Stimulated activated CD4-positive, alpha-beta T cell treated with anti-CD3 and anti-CD28 coated beads, TNF-alpha, amount 100 ng/mL, for 48 hours (primary cell): ENCODE measurements at places on chromosomes 16 and 17.

GRCh38 chr16:1932050-1933028 lies 10.7 kb downstream of the MSRB1 start:
- DNase-seq = no peak

DNA sequence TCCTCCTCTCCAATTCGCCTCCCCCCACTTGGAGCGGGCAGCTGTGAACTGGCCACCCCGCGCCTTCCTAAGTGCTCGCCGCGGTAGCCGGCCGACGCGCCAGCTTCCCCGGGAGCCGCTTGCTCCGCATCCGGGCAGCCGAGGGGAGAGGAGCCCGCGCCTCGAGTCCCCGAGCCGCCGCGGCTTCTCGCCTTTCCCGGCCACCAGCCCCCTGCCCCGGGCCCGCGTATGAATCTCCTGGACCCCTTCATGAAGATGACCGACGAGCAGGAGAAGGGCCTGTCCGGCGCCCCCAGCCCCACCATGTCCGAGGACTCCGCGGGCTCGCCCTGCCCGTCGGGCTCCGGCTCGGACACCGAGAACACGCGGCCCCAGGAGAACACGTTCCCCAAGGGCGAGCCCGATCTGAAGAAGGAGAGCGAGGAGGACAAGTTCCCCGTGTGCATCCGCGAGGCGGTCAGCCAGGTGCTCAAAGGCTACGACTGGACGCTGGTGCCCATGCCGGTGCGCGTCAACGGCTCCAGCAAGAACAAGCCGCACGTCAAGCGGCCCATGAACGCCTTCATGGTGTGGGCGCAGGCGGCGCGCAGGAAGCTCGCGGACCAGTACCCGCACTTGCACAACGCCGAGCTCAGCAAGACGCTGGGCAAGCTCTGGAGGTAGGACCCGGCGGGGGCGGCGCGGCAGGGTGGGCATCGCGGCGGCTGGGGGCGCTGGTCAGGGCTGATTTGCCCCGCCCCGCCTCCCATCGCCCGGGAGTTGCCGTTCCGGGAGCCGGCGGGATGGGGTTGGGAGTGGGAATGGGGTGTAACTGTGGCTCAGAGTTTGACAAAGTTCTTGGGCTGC lies 567 bp downstream of the SOX9 start:
- no peak for DNase-seq

- DNase-seq = no peak
Observed at GRCh38 chr17:6679241-6679640, 27.7 kb downstream of the C17orf100 start.

- no peak for DNase-seq
Observed at GRCh38 chr17:57391076-57391825, 134.9 kb downstream of the MSI2 start.

DNA sequence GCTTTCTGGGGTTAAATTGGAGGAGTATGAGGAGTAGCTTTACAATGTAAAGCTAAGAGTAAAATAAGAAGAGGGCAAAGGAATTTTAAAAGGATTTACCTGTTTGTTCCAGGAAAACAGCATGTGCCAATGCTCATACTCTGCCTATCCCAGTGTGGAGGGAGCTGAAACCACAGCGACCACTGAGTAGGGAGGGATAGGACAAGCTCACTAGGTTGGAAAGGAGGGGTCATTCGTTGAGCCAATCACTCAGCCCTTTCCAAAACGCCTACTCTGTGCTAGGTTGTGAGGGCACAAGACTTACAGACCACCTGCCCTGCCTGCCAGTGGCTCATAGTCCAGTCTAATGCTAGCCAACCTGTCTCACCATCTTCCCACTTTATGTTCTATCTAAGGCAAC lies 1.1 kb upstream of the DNAJC7 start:
- DNase-seq = no peak

DNA sequence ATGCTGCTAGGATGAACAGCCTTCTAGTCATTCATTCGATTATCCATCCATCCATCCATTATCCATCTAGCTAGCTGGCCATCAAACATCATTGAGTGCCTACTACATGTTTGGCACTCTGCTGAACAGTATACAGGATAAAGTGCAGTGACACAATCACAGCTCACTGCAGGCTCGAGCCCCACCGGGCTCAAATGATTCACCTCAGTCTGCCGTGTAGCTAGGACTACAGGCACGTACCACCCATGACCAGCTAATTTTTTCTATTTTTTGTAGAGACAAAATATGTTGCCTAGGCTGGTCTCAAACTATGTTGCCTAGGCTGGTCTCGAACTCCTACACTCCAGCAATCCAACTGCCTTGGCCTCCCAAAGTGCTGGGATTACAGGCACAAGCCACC lies 50.0 kb downstream of the SSH2 start:
- no peak for DNase-seq

- DNase-seq = no peak
Observed at GRCh38 chr16:55115506-55115905, 184.8 kb downstream of the IRX5 start.
